ENCODE measurements at places on chromosomes 2 and 18. TPM values are rescaled to one million over a fixed set of nuclear protein-coding genes. Genes with fewer than 3 reads are reported as not detected.

GRCh38 chr2:70084973-70085710, 2.1 kb upstream of the PCBP1 start:
- peak; percentile 60 for DNase-seq

CYRIA gene
- 0.16 TPM for total RNA-seq

VIL1 gene
- not detected for total RNA-seq

- DNase-seq, result no peak
Measured at GRCh38 chr2:144595686-144596072, 75.8 kb upstream of the ZEB2 start.

- DNase-seq, result no peak
Measured at GRCh38 chr2:172947461-172948153, 128.0 kb upstream of the MAP3K20 start.

SCN2A gene
- 0.06 TPM for total RNA-seq

- DNase-seq, result no peak
Measured at GRCh38 chr2:239253264-239253663, 147.6 kb downstream of the HDAC4 start.

- no peak for DNase-seq
Measured at GRCh38 chr2:149989447-149990063, 402.0 kb upstream of the MMADHC start.

GRCh38 chr2:64819361-64819760, 165.6 kb upstream of the SERTAD2 start:
- no peak for DNase-seq

DNA sequence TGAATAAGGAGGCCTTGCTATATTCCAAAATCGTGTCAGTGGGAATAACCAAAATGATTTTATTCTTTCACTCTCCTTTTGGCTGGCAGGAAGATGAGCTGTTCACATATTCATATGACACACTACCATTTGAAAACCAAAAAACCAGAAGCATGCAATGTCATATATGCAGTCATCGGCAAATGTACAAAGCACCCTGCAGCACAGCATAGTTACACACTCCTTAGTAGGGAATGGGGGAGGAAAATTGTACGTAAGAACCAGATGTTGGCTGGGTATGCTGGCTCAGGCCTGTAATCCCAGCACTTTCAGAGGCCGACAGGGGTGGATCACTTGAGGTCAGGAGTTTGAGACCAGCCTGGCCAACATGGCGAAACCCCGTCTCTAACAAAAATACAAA, 176.6 kb downstream of the GFPT1 start:
- no peak for DNase-seq

DSG2 gene
- 0.89 TPM for total RNA-seq

- no peak for DNase-seq
Measured at GRCh38 chr2:25414781-25415180, 73.1 kb upstream of the DNMT3A start.

- DNase-seq, result no peak
Measured at GRCh38 chr2:136132825-136133155, 14.8 kb upstream of the CXCR4 start.

GRCh38 chr2:158125756-158126498, 24.3 kb downstream of the UPP2 start:
- DNase-seq, result no peak

DNA sequence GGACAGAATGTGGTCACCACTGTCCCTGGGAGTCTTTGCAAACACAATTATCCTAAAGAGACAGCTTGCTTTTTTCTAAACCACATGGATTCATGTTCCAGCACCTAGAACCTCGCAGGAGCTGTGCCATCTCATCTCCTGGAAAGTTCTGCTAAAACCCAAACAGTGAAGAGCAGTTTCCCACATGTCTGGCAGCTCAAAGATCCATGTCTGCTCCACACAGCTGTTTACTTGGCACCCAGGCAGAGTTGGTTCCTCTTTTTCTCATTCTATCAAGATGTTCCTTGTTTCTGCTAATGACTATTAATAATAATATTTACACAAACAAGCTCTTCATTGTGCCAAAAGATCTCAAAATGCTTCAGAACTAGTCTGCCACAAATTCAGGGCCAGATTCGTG, 30.1 kb upstream of the PID1 start:
- no peak for DNase-seq

PTPRN gene
- total RNA-seq, result 2.5 TPM

GRCh38 chr2:88831071-88831791, 139.8 kb downstream of the RPIA start:
- no peak for DNase-seq

CEP76 gene
- total RNA-seq, result 16.8 TPM

DNA sequence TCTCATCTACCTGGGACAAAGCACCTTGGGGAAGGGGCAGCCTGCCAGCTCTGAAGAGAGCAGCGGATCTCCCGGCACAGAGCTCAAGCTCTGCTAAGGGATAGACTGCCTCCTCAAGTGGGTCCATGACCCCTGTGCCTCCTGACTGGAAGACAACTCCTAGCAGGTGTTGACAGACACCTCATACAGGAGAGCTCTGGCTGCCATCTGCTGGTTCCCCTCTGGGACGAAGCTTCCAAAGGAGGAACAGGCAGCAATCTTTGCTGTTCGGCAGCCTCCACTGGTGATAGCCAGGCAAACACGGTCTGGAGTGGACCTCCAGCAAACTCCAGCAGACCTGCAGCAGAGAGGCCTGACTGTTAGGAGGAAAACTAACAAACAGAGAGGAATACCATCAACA, 549.9 kb upstream of the LRATD1 start:
- DNase-seq, result no peak

DNA sequence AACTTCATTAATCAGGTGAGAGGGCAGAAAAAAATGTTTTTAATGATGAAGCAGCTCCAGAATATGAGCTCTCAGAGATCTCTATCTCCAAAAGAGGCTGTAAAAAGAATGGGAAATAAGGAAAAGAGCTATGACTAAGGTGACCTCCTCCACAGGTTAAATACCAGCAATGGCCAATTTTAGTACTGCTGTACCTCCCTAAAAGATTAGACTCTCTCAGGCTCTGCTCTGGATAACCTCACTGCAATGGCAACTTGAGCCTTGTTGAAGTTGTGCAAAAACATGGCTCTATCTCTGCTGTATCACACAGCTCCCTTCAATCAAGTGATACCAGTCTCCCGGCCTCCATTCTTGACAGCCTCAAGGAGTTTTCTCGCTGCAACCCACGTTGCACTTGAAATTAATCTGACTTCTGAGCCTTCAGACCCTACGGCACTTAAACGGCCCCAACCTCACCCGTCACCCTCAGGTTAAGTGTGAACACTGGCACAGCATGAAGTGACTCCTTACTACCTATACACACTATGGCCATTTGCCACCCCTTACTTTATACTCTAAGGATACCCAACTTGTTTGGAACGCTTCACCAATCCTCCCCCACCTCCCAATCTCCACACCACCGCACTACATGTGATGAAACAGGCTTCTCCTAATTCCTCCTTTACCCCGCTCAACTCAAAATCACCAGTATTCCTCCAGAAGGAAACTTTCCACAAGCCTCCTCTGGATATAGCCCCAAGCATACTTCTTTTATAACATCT, 36.3 kb downstream of the SMAD2 start:
- DNase-seq, result no peak

- DNase-seq, result no peak
Measured at GRCh38 chr2:145066151-145066661, 546.3 kb upstream of the ZEB2 start.

GRCh38 chr2:54332386-54332785, 76.4 kb upstream of the TSPYL6 start:
- no peak for DNase-seq

- no peak for DNase-seq
Measured at GRCh38 chr18:26768385-26768784, 97.1 kb downstream of the AQP4 start.
